Activated gamma-delta T cell (primary cell): ENCODE measurements at places on chromosomes 2 and 18.

GRCh38 chr2:1653956-1654695 lies 90.2 kb downstream of the PXDN start:
- DNase-seq = no peak

DNA sequence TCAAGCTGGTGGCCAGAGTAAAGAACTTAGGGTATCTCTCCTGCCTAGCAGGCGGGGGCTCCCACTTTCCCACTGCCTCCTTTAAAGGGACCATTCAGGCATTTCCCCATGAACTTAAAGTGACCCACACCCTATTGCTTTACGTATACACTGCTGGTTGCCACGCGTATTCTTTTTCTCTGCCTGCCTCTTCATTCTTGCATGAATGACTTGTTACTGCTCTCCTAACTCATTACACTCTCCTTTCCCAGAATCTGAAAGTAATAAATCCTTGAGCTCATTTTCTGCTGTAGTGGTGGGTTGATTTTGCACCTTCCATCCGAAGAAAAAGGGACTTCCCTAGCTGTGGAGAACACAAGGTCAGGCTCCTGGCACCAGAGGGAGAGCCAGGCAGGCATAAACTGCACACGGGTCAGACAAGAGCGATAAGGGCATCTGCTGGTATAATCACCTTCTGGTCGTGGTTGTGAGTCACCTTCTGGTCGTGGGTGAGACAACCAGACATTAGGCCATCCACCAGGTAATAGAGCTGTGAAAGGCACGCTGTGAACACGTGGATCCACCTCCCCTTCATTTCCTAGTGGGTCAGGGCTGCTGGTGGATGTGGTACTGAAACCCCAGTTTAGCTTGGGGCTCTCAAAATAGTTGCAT lies 950.3 kb downstream of the SOCS6 start:
- no peak for DNase-seq

DNA sequence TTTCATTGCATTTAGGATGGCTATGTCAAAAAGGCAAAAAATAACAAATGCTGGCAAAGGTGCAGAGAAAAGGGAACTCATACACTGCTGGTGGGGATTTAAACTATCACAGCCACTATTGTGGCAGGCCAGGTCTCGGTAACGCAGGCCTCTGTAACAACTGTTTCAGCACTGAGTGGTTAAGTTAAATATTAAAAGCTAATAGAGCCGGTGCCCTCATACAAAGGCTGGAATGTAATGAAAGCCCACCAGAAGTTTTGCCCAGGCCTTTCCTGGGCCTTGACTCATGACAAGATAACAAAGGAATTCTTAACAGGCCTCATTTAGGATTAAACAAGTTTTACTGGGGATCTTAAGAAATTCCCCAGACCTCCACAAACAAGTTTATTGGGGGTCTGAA lies 10.7 kb downstream of the MERTK start:
- DNase-seq = no peak

GRCh38 chr2:69223759-69224511 lies 163.1 kb downstream of the GFPT1 start:
- no peak for DNase-seq
